ENCODE measurements at places on chromosomes 16 and 17. TPM values are rescaled to one million over a fixed set of nuclear protein-coding genes. Genes with fewer than 3 reads are reported as not detected.

CHST6 gene
- 0.60 TPM for total RNA-seq

DNA sequence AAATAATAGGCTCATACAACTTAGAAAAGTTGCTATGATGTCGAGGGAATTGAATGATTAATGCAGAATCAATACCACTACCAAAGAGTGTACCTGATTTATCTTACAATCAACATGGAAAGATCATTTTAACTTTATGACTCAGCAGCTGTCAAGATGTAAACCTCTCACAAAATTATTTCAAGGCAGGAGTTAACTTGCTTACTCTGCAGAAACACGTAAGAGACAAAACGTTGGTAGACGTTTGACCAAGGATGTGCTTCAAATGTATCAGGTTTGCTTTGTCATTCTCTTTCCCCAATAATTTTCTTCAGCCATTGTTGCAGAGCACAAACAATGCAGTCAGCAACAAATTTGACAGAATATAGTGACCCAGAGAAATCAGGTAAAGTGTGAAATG, 415.8 kb upstream of the KIF2B start:
- no peak for DNase-seq

- peak; percentile 19 for DNase-seq
Measured at GRCh38 chr17:44827863-44828262, 2.2 kb downstream of the GJC1 start.

DNA sequence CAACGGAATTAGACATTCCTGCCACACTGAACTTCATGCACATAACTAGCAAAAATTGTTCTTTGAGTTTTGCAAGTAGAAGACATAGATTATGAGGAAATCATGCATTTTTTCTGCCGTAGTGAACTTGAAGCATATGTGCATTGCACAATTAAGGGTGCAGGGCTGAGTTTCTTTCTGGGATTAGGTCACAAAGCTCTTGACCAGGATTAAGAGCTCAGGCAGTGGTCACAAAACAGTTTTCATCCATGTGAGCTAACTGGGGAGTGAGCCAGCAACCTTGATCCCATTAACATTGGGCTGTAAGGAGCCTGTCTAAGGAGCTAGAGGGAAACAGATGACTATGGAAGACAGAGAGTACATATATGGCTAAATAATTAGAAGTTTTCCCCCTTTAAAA, 143.7 kb downstream of the PMP22 start:
- no peak for DNase-seq

DNA sequence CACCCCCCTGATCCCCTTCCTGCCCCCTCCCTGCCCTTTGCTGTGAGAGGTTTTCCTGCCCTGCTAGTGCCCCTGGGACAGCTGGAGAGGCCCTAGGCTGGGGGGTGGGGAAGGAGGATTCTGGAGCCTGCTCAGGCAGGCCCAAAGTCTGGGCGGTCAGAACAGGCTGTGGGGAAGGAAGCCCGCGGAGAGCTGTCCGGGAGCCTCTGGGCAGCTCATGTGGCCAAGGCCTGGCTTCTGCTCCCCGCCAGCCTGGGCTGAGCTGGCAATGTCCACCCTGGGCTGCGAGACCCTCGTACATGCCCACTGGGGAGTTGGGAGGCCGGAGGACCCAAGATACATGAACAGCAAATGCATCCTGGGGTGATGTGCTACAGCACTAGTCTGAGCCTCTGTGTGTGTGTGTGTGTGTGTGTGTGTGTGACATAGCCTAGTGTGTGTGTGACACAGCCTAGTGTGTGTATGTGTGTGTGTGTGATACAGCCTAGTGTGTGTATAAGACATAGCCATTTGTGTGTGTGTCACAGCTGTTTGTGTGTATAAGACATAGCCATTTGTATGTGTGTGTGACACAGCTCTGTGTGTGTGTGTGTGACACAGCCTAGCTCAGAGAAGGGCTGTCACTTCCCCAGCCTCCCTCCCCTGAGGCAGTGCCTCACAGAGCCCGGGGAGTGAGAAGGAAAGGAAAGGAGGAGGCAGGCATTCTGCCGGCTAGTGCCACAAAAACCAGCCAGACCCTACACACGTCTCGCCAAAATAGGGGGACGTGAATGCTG, 201.4 kb upstream of the CIBAR2 start:
- DNase-seq = peak; percentile 21

- no peak for DNase-seq
Measured at GRCh38 chr17:55898195-55898594, 147.3 kb downstream of the PCTP start.

- DNase-seq = no peak
Measured at GRCh38 chr16:69744363-69745231, 10.1 kb downstream of the NOB1 start.

DNA sequence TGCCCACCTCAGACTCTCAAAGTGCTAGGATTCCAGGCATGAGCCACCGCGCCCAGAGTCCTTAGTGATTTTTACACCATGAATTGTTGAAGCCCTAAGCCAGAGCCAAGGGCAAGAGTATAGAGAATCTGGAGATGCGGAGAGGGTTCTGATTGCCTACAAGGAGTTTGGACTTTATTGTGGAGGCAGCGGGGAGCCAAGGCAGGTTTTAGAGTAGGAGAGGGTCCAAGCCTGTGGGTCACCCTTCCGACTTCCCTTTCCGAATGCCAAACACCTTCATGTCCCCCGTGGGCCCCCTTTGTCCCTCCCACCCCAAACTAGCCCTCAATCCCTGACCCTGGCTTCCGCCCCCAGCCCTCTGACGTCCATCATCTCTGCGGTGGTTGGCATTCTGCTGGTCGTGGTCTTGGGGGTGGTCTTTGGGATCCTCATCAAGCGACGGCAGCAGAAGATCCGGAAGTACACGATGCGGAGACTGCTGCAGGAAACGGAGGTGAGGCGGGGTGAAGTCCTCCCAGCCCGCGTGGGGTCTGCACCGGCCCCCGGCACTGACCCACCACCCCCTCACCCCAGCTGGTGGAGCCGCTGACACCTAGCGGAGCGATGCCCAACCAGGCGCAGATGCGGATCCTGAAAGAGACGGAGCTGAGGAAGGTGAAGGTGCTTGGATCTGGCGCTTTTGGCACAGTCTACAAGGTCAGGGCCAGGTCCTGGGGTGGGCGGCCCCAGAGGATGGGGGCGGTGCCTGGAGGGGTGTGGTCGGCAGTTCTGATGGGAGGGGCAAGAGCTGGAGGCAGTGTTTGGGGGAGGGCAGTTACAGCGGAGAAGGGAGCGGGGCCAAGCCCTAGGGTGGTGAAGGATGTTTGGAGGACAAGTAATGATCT, 7.1 kb downstream of the MIEN1 start:
- DNase-seq = no peak

GRCh38 chr17:66264696-66265095, 35.5 kb upstream of the APOH start:
- DNase-seq = no peak

GRCh38 chr17:70563281-70563820, 394.0 kb downstream of the KCNJ2 start:
- peak; percentile 92 for DNase-seq

- DNase-seq = no peak
Measured at GRCh38 chr17:50641357-50641756, 6.7 kb downstream of the ABCC3 start.

- no peak for DNase-seq
Measured at GRCh38 chr17:36922175-36922574, 15.1 kb upstream of the LHX1 start.

DNA sequence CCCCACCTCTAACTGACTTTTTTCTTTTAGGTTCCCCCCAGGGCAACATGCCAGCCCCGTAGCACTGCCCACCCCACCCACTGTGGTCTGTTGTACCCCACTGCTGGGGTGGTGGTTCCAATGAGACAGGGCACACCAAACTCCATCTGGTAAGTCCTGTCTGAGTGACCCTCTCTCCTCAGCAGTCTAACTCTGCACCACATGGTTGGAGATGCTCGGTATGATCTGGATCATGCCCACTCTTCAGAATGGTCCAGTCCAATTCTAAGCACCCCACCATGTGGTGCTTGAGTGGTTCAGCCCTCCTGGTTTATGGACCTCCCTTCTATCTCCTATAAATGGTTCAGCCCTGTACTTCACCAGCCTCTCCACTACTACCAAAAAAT, 5.9 kb downstream of the KDM6B start:
- DNase-seq = no peak

- no peak for DNase-seq
Measured at GRCh38 chr17:19333736-19334290, 28.7 kb downstream of the B9D1 start.

DNA sequence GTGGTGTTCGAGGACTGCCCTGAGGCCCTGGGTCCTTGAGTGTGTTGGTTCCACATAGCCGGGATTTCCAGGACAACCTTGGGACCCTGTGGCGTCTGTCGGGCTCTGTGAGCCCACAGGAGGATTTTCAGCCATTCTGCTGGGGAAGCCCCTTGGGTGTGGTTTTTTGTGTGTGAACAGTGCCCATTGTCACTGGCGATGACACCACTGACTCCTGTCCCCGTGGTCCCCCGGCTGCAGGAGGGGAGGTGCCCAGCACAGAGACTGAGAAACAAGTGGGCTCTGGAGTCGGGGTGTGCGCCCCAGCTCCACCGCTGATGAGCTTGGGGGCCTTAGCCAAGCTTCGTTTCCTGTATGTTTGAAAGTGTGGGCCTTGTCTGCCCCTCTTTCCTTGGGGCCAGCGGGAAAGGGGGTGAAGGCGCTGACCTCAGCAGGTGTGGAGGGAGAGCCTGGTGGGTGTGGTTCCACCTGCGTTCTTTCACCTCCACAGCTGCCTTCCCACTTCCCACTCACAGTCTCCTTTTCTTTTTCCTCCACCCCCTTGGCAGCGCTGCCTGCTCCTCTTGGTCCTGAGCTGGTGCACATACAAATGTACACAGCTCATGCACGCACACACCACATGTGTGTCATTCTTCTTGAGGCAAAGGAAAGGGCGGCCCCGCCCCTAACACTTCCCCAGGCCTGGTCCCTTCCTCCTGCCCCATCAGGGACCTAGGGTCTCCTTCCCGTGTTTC, 16.1 kb downstream of the MGRN1 start:
- DNase-seq = no peak

- no peak for DNase-seq
Measured at GRCh38 chr17:35917519-35918213, 12.9 kb downstream of the RDM1 start.

DNA sequence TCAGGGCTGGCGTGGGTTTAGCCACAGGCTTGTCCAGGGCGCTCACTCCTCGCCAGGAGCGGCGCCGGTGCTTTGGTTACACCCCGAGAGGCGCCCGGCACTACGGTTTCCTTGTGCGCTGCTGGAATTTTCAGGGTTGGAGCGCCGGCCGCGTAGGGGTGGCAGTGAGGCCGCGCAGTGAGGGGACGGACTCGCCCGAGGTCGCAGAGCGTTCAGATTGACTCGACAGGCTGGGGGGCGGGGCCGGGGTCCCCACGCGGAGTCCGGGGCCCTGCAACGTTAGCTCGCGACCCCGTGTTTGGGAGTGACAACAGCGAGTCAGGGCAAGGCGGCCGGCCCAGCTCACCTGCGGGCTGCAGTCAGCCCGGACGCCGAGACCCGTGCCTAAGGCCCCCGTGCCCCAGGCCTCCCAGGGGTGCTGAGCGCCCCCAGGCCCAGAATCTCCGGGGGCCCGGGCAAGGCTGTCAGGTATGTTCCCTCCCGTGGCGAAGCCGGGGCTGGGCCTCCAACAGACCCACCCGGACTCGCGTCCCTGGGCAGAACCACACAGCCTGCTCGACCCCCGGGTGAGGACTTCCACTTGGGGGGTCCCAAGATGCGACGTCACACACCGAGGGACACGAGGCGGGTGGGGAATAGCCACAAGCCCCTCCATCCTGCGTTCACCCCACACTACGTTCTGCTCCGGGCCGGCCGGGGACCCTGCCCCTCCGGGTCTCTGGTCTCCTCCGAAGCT, 1.3 kb upstream of the ACTG1 start:
- peak; percentile 35 for DNase-seq

DNA sequence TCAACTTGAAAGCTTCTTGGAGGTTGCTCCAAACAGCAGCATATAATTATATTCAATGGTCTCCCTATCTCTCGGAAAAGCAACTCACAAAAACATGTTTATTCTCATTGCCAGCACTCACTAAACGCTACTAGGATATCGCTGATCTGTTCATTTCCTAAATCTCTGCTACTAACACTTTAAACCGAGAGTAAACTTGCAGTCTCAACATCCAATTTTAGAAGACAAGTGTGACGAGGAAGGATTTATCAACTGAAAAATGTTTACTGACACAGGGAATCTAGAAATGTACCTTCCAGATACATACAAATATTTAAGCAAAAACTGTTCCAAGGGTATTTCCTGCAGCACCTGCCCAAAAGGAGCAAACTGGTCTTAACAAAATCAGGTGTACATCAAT, 56.5 kb downstream of the YWHAE start:
- no peak for DNase-seq
